ENCODE measurements at places on chromosomes 12 and 14.

DNA sequence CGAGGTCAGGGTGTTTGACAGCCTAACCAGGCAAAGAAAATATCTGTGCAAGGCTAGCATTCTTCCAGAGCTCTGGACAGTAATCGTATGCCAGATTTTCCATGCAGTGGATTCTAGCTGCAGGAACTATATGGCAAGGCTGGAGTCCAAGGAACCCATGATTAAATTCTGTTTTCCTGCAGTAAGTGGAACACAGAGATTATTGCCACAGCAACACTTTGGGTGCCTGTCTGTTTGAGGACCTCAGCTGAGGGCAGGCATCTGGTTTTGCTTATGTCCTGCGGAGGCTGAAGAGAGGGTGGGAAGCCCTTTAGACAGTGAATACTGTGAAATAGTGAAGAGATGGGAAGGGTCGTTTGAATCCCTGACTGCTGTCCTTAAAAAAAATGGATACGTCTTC, 104.4 kb downstream of the DAD1 start:
- DNase-seq, result no peak

DNA sequence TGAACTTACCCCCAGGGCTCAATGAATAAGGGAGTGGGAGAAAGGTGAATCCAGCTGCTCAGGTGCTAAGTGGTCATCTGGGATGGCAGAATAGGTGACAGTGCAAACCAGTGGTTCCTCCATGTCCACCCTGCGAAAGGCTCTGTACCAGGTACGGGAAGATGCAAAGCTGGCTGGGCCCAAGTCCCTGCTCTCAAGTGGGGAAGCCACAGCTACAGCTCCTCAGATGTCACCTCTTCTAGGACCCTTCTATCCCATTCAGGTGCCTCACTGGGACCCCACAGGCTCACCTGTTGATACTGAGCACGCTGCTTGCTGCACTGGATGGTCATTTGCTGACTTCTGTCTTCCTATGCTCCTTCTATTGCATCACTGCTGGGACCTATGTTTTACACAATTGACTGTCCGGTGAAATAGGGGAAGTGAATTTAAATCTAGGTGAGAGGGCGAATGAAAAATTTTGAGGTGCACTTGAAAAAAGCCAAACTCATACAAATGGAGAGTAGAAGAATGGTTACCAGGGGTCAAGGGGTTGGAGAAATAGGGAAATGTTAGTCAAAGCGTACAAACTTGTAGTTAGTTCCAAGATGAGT, 20.3 kb upstream of the PPP4R4 start:
- DNase-seq, result no peak

DNA sequence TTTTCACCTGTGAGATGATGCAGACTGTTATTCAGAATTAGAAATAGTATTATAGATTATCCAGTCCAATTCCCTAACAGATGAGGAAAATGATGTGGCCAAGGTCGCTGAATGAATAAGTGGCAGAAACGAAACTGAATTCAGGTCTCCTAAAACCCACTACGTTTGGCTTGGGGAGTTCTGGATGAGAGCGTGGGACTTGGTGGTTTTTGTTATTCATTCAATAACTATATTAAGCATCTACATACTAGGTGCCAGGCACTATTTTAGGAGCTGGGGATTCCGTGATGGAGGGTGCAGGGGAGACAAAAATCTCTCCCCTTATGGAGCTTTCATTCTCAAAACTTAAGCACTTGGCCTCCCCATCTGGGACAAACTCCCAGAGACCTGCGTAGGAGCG, 813 bp upstream of the CCDC184 start:
- DNase-seq, result no peak

- DNase-seq, result peak; percentile 30
Observed at GRCh38 chr12:6829536-6830220, 1.5 kb downstream of the P3H3 start.

- peak; percentile 32 for DNase-seq
Observed at GRCh38 chr12:127260531-127260930, 1006.4 kb upstream of the TMEM132C start.

GRCh38 chr14:22540293-22540692, 48.7 kb downstream of the DAD1 start:
- DNase-seq, result no peak

DNA sequence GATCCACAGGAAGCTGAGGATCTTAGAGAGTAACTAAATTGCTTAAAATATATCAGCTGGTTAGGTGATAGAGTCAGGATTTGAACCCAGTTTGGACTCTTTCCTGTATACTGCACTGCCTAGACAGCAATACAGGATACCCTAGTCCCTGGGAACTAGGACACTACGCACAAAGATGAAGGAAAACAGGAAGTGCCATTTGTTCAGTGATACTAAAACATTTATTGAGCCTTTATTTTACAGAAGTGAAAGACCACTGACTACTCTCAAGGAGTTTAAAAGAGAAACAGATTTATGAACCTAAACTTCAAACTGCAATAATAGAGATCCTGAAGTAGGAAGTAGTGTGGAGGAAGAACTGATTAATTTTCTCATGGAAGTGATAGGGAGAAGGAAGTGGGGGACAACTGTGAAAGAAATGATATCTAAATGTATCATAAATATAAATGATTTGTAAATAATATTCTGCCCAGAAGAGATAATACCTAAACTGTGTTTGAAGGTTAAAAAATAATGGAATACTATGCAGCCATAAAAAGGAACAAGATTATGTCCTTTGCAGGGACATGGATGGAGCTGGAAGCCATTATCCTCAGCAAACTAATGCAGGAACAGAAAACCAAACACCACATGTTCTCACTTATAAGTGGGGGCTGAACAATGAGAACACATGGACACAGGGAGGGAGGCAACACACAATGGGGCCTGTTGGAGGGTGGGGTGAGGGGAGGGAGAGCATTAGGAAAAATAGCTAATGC, 18.2 kb downstream of the MSRB3 start:
- no peak for DNase-seq

- no peak for DNase-seq
Observed at GRCh38 chr12:14589169-14590004, 21.7 kb upstream of the PLBD1 start.

- DNase-seq, result no peak
Observed at GRCh38 chr14:89241934-89242651, 174.9 kb downstream of the FOXN3 start.

DNA sequence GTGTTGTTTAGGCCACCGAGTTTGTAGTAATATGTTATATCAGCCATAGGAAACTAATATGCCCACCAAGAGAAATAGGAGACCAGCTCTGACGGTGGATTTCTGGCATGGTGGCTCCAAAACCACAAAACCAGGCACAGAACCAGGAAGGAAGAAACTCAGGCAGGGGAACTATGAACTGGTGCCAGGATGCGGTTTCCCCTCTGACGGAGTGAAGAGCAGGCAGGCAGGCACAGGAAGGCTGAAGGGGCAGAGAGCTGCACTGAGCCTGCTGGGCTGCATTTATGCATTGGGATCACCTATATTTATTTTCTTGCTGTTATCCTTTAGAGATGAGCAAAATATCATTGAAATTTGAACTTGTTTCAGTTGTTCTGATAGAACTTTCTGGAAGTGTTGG, 479.4 kb downstream of the VRK1 start:
- DNase-seq, result no peak

DNA sequence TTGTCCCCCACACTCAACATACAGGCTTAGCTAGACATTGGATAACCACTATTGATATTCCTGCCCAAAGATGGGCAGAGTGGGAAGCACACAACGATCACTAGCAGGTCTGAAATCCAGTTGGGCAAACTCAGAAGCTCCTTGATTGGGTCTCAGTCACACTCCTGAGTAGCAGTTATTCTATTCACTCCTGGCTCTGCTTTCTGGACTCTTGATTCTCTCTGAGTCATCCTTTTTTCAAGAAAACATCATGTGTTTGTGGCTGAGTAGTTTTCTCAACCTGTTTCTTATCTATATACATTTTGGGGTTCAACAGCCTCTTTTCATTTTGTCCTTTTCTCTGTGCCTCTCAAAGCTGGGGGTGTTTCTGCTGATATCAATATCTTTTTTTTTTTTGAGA, 46.0 kb upstream of the MANSC4 start:
- DNase-seq, result peak; percentile 51

DNA sequence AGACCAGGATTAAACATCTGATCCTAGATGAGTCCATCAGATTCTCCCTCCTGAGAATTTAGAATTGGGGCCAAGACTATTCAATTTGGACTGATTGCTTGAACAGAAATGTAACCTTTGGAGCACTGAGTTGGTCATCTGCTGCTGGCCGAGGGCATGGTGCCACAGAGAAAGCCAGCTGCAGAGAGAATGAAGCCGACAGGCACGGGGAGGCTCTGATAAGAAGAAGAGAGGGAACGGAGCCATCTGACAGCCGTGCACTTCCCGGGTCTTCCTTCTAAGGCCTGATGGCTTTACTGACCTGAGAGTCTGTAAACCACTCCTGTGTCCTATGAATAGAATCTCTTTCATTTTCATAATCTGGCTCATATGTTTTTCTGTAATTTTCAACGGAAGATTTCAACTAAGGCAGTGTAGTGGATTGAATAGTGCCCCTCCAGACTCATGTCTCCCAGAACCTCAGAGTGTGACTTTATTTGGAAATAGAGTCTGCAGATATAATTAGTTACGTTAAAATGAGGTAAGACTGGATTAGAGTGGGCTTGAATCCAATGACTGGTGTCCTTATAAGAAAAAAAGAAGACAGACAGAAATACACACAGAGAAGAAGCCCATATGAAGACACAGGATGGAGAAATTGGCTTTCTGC, 39.1 kb upstream of the FRS2 start:
- DNase-seq, result no peak

GRCh38 chr12:66668311-66668710, 10.6 kb downstream of the GRIP1 start:
- no peak for DNase-seq

GRCh38 chr12:104615048-104615561, 158.4 kb downstream of the CHST11 start:
- no peak for DNase-seq

GRCh38 chr12:116325336-116325664, 47.8 kb upstream of the MED13L start:
- DNase-seq, result no peak

DNA sequence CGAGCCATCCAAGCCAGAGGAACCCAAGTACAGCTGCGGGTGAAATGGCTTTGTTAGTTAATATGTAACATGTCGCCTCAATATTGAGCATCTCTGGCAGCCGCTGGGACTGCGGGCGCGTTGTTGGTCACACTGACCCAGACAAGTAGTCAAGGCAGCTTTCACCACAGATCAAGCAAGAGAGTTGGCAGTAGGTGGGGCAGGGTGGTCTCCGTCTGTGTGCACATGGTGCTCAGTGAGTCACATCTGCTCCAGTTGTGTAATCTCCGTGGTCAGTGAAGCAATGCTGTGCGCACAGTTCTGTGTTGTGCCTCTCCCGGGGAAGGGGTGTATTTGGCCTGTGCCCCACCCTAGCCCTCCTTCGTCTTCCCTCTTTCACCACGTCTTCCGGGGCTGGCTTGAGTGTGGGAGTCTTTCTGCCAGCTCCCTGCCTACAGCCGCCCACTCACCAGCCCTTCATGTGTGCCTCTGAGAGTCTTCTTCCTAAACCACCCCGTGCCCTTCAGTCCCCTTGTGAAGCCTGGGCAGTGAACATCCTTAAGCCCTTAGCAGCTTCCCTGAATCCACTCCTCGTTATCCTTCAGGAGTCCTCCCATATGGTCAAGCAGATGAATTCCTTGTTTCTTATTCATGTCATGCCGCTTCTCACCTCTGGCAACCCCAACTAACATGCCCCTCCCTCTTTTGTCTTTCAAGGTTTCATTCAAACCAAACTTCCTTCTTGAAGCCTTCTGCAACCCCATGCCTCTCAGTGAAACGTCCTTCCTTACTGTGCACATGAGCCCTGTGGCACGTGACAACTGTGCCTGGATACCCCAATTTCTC, 242.1 kb downstream of the CACNA1C start:
- DNase-seq, result no peak

GRCh38 chr12:90593596-90594295, 361.2 kb downstream of the CCER1 start:
- DNase-seq, result peak; percentile 70

- DNase-seq, result no peak
Observed at GRCh38 chr14:97005934-97006333, 208.8 kb downstream of the VRK1 start.

GRCh38 chr12:45312012-45312411, 96.1 kb downstream of the ANO6 start:
- DNase-seq, result no peak

DNA sequence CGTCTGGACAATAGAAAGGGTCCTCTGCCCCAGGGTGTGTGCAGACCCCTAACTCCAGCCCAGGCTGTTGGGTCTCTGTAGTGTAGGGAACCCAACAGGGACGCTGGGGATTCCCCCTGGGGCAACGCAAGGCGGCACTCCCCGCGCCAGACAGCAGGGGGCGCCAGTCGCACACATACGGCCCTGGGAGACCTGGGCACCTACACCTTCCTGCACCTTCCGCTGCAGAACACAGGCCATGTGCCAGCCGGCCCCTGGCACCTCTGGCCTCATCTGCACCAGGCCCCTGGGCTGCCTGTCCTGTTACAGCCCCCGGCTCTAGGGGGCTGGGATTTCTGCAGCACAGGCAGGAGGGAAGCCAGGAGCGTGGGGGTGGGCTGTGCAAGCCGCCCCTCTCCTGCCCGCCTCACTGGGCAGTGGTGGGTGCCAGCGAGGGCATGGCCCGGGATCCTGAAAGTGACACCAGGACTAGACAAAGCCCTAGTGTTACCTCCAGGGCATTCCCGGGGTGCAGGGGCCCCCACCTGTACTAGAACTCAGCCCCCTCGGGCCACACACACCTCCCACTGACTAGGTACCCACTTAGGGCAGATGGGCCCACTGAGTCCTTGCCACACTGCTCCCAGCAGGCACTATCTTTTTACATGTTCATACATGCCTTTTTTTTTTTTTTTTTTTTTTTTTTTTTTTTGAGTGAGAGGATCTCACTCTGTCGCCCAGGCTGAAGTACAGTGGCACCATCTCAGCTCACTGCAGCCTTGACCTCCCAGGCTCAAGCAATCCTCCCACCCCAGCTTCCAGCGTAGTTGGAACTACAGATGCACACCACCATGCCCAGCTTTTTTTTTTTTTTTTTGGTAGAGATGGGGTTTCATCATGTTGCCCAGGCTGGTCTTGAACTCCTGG, 37.5 kb downstream of the CCNK start:
- peak; percentile 37 for DNase-seq

DNA sequence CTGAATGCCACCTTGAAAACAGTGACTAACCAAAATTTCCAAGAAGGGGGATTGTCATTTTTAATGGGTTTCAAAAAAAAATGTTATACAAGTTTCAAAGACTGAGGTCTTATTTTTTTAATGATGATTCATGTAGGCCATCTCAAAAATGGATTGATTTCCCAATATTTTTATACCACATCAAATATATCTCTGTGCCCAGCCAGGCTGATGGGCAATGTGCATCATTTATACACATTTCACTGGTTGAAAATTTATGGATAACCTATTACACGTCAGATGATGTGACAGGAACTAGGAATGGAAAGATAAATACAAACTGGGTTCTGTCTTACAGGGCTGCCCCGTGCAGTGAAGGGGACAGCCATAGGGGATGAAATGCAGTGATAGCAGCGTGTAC, 112.7 kb upstream of the TMPO start:
- no peak for DNase-seq

GRCh38 chr14:48974994-48975393, 611.2 kb downstream of the RPS29 start:
- no peak for DNase-seq

- DNase-seq, result no peak
Observed at GRCh38 chr12:58765653-58766512, 154.4 kb downstream of the LRIG3 start.

- no peak for DNase-seq
Observed at GRCh38 chr12:106285982-106286381, 16.6 kb upstream of the TCP11L2 start.

- DNase-seq, result no peak
Observed at GRCh38 chr12:106378788-106379187, 21.2 kb downstream of the POLR3B start.
